ENCODE measurements at places on chromosomes 5 and 9. TPM values are rescaled to one million over a fixed set of nuclear protein-coding genes. Genes with fewer than 3 reads are reported as not detected.

DNA sequence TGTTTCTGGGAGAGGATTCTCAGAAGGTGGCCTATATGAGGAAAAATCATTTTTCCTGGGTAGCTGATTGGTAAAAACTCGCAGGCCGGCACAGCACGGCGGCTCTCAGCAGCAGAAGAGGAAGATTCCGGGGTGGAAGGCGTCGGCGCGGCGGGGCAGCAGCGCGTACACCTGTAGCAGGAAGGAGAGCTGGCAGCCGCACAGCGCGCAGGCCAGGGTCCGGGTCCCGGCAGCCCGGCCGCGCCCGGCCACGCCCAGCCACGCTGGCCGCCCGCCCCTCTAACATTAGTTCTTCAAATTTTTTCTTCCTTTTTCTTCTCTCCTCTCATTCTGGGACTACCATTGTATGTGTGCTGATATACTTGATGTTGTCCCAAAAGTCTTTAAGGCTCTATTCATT lies 24.8 kb upstream of the ZNF618 start:
- no peak overlapping the region for H3K27ac ChIP-seq
- H3K36me3 ChIP-seq: no peaks in the 10 kb centered on the region
- H3K4me3 ChIP-seq: no peak overlapping the region
- no peak for DNase-seq
- no peaks in the 10 kb centered on the region for H3K4me1 ChIP-seq
- no peaks in the 10 kb centered on the region for H3K27me3 ChIP-seq

GRCh38 chr9:104960662-104961061 lies 32.7 kb upstream of the ABCA1 start:
- H3K4me1 ChIP-seq: peaks cover 5% of the 10 kb centered on the region
- no peak for DNase-seq
- no peak overlapping the region for H3K27ac ChIP-seq

- no peaks in the 10 kb centered on the region for H3K27me3 ChIP-seq
- no peaks in the 10 kb centered on the region for H3K4me1 ChIP-seq
- DNase-seq: no peak
- no peaks in the 10 kb centered on the region for H3K36me3 ChIP-seq
- H3K27ac ChIP-seq: no peak overlapping the region
- no peak overlapping the region for H3K4me3 ChIP-seq
These were observed 248.1 kb upstream of the IZUMO3 start for GRCh38 chr9:24793787-24794186.

The FOXI1 gene
- polyA plus RNA-seq: 0.03 TPM

The PHF24 gene
- polyA plus RNA-seq: 0.15 TPM

Measured in small intestine (tissue), 16 donors.